ENCODE measurements at places on chromosomes 13 and 19. TPM values are rescaled to one million over a fixed set of nuclear protein-coding genes. Genes with fewer than 3 reads are reported as not detected.

The NXNL1 gene
- not detected for total RNA-seq

The KCNRG gene
- 11.8 TPM for total RNA-seq

The FAAP24 gene
- total RNA-seq: 1.5 TPM

The CILP2 gene
- 0.98 TPM for total RNA-seq

All from temporal lobe (tissue), 4 donors.